ENCODE measurements at places on chromosomes 2 and 18.

DNA sequence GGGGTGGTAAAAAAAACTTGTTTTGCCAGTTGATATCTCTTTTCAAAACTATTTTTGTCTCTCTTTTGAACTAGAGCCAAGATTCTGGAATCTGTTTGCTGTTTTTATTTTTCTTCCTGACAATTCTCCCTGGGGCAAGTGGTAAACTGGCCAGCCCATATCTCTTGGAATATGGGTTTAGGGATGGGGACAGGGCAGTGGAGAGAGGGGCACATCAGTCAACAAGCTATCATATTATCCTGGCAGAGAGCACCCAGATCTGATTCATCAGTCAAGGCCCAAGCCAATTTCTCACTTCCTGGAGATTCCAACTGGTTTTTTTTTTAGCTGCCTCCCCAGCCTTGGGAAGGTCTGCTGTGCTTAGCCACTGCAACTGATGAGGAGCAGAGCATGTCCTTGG, 52.3 kb downstream of the ARHGAP28 start:
- no peak for DNase-seq

DNA sequence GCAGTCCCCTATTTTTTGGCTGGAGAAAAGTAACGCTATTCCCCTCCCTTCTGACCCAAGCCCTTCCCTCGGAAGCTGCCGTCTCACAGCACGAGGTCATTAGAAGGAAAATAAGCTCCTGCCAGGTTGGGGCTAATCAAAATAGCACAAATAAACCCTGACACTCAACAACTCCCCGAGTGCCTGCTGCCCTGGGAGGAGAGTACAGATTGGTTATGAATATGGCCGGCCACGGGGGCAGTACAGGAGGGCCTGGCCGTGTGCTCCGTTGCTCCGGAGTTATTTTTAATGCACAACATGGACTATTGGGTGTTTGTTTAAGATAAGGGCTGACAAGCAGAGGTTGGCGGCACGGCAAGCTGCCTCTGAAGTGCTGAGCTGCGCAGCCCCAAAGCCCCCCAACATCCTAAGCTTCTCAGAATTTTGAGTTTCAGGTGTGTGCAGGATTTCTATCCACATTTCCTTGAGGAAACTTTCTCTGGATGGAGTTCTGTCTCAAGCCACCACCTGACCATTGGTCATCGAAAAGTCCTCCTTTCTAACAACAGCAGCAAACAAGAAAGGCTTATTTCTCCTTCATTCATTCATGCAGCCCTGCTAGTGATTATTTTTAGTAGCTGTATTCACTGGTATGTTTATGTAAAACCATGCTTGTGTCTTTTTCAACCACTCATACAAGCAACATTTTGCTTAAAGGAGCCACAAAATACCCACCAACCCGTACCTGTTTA, 58.7 kb downstream of the PAX3 start:
- DNase-seq: no peak

- DNase-seq: no peak
Measured at GRCh38 chr18:13175754-13176210, 42.8 kb upstream of the LDLRAD4 start.

- no peak for DNase-seq
Measured at GRCh38 chr2:207150284-207150683, 15.5 kb downstream of the KLF7 start.

GRCh38 chr18:76102156-76102555, 392.9 kb downstream of the ZNF516 start:
- no peak for DNase-seq

DNA sequence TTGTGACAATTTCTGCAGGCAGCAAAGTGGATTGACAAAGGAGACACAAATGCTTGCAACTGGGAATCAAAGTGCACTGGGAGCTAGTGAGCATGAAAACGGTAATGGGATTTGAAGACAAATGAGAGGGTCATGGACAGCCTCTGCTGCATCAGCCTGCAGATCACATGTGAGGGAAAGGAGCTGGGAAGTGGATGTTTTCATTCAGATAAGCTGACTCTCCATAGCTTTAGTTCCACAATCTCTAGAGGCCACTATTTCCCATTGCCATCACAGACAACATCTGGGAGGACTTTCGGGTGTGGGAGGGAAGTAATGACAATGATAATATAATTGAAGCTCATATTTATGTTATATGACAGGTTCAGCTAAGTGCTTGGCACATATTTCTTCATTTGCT, 28.4 kb downstream of the ADCYAP1 start:
- DNase-seq: no peak

DNA sequence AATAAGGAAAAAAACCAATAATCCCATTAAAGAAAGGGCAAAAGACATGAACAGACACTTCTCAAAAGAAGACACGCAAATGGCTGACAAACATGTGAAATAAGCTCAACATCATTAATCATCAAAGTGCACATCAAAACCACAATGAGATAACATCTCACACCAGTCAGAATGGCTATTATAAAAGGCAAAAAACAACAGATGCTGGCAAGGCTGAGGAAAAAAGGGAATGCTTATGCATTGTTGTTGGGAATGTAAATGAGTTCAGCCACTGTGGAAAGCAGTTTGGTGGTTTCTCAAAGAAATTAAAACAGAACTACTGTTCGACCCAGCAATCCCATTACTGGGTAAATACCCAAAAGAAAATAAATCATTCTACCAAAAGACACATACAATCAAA, 285.6 kb downstream of the NR4A2 start:
- DNase-seq: no peak

DNA sequence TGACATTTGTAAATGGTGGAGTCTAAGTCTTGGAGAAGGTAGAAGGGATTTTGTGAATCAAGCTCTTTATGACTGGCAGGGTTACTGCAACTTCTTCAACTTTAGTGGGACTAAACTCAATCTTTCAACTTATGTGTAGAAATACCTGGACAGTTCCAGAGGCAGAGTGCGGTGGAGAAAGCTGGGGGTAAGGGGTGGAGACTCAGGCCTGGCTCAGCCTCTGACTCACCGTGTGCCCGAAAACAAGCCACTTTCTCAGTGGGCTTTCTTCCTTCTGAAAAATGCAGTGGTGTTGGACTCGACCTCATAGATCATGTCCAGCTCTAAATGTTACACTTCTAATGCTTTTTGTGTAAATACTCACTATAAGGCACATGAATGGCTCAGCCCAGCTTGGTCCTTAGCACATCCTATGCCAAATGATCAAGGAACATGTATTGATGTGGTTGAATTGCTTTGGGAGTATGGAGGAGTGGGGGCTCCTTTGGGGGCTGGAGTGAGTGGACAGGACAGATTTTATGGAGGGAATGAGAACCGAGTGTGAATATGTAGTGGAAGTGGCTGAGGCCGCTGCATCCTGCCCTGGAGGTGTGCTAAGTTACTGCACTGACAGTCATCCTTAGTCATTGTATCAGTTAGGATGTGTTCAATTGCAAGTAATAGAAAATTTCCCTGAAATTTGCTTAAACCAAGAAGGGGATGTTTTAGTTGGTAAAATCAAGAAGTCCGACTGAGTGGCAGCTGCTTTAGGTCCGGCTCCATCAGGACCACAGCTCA, 32.2 kb upstream of the IGFBP5 start:
- DNase-seq: no peak

- no peak for DNase-seq
Measured at GRCh38 chr2:64797881-64798575, 144.3 kb upstream of the SERTAD2 start.

DNA sequence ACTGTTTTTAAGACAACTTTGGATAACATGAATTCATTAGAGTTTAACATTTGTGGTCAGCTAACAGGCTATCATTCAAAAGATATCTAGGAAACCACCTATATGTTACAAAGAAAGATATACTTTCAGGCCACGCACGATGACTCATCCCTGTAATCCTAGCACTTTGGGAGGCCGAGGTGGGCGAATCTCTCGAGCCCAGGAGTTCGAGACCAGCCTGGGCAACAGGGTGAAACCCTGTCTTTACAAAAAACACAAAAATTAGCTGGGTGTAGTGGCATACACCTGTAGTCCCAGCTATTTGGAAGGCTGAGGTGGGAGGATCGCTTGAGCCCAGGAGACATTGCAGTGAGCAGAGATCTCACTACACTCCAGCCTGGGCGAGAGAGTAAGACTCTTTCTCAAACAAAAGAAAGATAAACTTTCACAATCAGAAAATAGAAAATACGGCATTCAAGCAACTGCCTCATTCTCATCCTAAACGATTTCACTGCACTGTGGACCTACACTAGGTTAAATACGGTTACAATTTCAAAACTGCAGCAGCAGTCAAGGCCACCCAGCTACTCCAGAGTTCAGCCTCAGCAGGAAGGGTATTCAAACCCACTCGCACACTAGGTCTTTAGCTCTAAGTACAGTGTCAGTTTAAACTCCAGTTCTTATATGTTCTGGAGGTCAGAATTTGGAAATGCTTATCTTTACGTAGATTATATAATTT, 250.0 kb upstream of the SLC39A10 start:
- DNase-seq: no peak

DNA sequence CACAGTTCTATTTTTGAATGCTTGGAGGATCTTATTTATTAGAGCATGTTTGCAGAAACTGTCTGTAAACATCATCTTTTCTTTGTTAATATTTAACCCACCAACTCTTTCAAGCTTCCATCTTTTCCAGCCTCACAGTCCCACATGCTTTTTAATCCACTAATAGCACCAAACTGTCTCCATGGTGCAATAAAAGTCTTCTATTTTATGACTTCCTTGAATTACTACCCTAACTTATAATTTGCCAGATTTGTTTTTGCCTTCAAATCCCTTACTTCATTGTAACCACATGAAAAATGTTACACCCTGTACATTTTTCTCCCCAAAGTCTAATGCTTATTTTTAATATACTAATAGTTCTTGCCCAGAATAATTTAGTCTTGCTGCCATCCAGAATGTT, 792.6 kb downstream of the PLCL1 start:
- DNase-seq: no peak

GRCh38 chr2:35526741-35527140, 828.8 kb upstream of the CRIM1 start:
- DNase-seq: no peak

DNA sequence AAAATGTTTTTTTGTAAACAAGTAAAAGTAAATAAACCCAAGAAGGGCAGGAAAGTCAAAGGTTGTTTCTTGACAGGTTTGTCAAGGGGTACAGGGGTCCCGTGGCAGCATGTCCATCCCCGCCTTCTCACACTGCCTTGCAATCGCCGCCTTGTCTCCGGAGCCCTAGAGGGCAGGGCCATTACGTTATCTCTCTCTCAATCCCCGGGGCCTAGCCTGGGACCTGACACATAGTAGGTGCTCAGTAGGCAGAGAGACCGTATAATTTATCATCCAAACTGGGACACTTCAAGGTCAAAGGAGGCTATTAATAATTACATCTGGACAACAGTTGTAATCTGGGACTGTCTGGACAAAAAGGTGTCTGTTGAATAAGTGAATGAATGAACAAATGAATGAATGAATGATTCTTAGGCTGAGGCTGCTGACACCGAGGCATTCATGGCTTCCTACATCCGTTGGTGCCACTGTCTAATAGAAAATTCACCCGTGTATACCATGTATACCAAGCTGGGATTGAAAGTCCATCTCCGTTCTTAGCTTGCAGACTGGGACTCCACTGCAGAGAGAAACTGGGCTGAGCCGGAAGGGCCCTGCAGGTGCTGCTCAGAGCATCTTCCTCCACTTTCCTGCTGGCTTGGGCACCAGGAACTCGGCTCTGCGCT, 44.8 kb upstream of the PLB1 start:
- no peak for DNase-seq

DNA sequence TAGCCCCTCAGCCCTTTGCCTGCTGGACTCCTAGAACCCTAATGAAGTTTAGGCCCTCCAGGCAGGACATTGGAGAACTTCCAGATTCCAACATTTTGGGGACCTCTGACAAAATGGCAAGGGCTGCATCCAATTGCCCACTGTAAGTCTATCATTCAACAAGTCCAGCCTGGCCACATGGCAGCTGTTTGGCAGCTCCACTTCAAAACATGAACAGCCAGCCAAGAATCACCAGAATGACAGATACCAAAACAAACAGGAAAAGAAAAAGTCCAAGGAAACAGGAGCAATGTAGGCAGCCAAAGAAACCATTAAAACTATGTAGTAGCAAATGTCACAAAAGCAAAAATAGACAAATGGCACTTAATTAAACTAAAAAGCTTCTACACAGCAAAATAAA, 25.5 kb downstream of the SLC4A5 start:
- DNase-seq: no peak

GRCh38 chr18:7070466-7070865, 47.1 kb downstream of the LAMA1 start:
- no peak for DNase-seq

DNA sequence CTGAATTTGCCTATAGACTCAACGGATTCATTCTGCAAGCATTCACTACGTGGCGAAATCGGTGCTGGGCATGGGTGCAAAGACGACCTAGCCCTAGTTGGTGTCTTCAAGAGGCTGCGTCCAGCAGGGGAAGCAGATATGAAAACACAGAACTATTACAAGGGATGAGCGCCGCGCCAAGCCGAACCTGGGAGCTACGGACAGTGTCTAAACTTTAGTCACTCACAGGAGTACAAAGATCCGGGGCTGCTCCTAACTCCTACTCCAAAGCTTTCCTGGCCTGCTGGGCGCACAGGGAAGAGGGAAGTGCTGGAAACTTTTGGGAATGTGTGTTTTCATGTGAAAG, 732 bp upstream of the ANXA4 start:
- no peak for DNase-seq

GRCh38 chr2:140586379-140586778, 1544.4 kb downstream of the LRP1B start:
- no peak for DNase-seq

- DNase-seq: no peak
Measured at GRCh38 chr2:71608034-71608433, 154.7 kb downstream of the DYSF start.

GRCh38 chr2:70007151-70007550, 45.7 kb upstream of the ASPRV1 start:
- no peak for DNase-seq

- DNase-seq: no peak
Measured at GRCh38 chr2:38244301-38244700, 132.8 kb downstream of the ATL2 start.

- DNase-seq: no peak
Measured at GRCh38 chr2:239065537-239065936, 217.7 kb downstream of the TWIST2 start.

- DNase-seq: no peak
Measured at GRCh38 chr2:161165811-161166210, 5.6 kb downstream of the TANK start.

DNA sequence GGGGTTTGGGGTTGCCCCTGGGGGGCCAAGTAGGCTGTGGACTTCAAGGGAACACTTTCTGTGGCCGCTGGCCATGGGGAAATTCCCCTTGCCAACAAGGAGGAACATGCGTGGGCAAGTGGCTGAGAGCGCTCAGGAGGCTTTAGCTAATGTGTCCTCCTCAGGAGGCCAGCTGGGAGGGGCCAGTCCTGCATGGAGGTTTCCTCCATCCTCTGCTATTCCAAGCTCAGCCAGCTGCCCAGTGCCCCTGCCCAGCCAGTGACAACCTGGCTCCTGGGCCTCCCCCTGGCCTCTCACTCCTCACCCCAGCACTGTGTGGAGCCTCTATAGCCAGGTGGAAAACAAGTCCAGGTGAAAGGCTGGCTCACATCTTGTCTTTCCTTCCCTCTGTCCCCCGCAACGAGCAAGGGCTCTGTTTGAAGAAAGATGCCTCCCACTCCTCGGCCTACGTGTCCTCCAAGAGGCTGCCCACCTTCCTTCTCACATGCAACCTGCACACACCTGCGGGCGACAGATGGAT, 64.4 kb upstream of the DAPL1 start:
- no peak for DNase-seq

- no peak for DNase-seq
Measured at GRCh38 chr2:74005786-74006185, 21.1 kb downstream of the TET3 start.

- DNase-seq: no peak
Measured at GRCh38 chr2:182132605-182133004, 147.0 kb downstream of the PPP1R1C start.

- no peak for DNase-seq
Measured at GRCh38 chr2:45706033-45706432, 54.6 kb downstream of the PRKCE start.
